ENCODE measurements at places on chromosomes 12 and 14.

- no peaks in the 10 kb centered on the region for H3K36me3 ChIP-seq
- peak overlapping the region; percentile 62 for H3K27ac ChIP-seq
- H3K4me3 ChIP-seq, result no peak overlapping the region
- peak; percentile 95 for DNase-seq
- H3K27me3 ChIP-seq, result no peaks in the 10 kb centered on the region
Measured at GRCh38 chr14:103624860-103625259, 4.2 kb upstream of the KLC1 start.

- H3K36me3 ChIP-seq, result no peaks in the 10 kb centered on the region
- H3K4me1 ChIP-seq, result no peaks in the 10 kb centered on the region
- DNase-seq, result no peak
- peaks cover 53% of the 10 kb centered on the region for H3K27me3 ChIP-seq
- no peak overlapping the region for H3K27ac ChIP-seq
- no peak overlapping the region for H3K4me3 ChIP-seq
Measured at GRCh38 chr12:71456316-71456715, 16.7 kb downstream of the LGR5 start.

GRCh38 chr12:93183940-93184671 lies 193.6 kb upstream of the NUDT4 start:
- H3K36me3 ChIP-seq, result no peaks in the 10 kb centered on the region
- H3K27ac ChIP-seq, result no peak overlapping the region
- H3K4me3 ChIP-seq, result no peak overlapping the region
- no peaks in the 10 kb centered on the region for H3K27me3 ChIP-seq
- DNase-seq, result no peak
- H3K4me1 ChIP-seq, result no peaks in the 10 kb centered on the region

- peak overlapping the region; percentile 93 for H3K27ac ChIP-seq
- H3K4me3 ChIP-seq, result no peak overlapping the region
- H3K27me3 ChIP-seq, result no peaks in the 10 kb centered on the region
Measured at GRCh38 chr14:37585971-37586796, 8.9 kb downstream of the FOXA1 start.

GRCh38 chr12:57401165-57401564 lies 29.7 kb downstream of the R3HDM2 start:
- no peaks in the 10 kb centered on the region for H3K27me3 ChIP-seq
- no peaks in the 10 kb centered on the region for H3K4me1 ChIP-seq
- DNase-seq, result no peak
- H3K36me3 ChIP-seq, result no peaks in the 10 kb centered on the region
- no peak overlapping the region for H3K27ac ChIP-seq
- no peak overlapping the region for H3K4me3 ChIP-seq

DNA sequence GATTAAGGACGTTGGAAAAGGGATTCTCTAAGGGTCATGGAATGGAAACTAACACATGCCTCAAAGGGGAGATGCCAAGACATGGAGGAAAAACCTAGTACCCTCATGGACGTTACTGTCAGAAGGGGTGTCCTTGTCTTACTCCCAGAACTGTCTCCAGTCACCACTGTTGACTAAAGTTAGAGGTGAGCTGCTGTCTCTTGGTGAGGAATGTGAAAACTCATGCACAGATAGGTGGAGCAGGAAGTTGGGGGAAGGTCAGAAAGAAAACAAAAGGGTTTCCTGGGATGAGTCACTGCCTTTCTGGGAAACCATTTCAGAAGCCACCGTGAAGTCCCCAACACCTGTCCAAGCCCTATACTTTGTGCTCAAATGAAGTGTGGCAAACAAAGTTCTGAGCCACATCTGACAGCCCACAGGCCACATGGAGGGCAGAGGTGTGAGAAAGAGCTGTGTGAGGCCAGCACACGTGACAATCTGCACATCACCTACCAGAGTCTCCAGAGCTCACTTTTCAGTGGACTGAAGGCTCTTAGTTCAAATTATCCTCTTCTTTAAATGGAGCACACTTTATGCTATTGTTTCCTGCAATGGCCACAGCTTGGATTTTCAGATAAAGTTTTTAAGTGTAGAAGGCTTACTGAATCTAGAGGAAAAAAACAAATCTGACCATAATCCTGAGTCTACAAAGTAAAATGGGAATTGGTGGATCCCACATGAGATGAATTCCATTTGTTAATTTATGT lies 92.9 kb upstream of the EGLN3 start:
- no peaks in the 10 kb centered on the region for H3K36me3 ChIP-seq
- H3K27ac ChIP-seq, result peak overlapping the region; percentile 76
- no peak for DNase-seq

DNA sequence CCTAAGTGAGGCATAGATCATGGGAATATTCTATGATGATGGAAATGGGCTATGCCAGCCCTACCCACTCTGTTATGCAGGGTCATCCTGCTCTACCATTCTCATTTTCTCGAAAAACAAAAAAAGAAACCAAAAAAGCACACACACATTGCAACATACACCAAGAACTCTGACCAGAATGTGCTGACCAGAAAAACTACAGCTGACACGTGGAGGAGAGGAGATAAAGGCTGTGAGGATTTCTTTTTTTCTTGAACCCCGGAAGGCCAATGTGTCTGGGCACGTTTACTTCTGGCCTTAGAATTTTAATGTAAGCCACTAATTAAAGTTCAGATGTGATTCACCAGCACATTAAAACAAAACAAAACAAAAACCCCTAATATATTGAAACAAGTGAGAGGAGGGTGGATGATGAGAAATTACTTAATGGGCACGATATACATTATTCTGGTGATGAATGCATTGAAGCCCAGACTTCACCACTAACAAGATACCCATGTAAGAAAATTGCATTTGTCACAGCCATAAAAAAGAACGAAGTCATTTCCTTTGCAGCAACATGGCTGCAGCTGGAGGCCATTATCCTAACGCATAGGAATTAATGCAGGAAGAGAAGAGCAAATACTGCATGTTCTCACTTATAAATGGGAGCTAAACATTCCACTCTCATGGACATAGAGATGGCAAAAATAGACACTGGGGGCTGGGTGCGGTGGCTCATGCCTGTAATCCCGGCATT lies 66.3 kb upstream of the PLEKHG3 start:
- H3K36me3 ChIP-seq, result no peaks in the 10 kb centered on the region
- DNase-seq, result no peak
- no peak overlapping the region for H3K27ac ChIP-seq
- H3K27me3 ChIP-seq, result no peaks in the 10 kb centered on the region

- DNase-seq, result no peak
- H3K27me3 ChIP-seq, result no peaks in the 10 kb centered on the region
- H3K4me1 ChIP-seq, result peaks cover 4% of the 10 kb centered on the region
- H3K36me3 ChIP-seq, result peaks cover 3% of the 10 kb centered on the region
- no peak overlapping the region for H3K4me3 ChIP-seq
- no peak overlapping the region for H3K27ac ChIP-seq
Measured at GRCh38 chr14:89828471-89829165, 125.9 kb downstream of the EFCAB11 start.

DNA sequence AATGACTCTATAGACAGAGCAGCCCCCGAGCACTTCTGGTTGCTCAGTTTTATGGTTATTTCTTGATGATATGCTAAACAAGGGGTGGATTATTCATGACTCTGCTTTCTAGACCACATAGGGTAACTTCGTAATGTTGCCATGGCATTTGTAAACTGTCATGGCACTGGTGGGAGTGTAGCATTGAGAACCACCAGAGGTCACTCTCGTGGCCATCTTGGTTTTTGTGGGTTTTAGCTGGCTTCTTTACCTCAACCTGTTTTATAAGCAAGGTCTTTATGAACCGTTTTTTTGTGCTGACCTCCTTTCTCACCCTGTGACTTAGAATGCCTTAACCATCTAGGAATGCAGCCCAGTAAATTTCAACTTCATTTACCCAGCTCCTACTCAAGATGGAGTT lies 1036.2 kb upstream of the FLRT2 start:
- no peak overlapping the region for H3K4me3 ChIP-seq
- no peaks in the 10 kb centered on the region for H3K4me1 ChIP-seq
- H3K27ac ChIP-seq, result no peak overlapping the region

GRCh38 chr14:105940534-105941225 lies 414.3 kb downstream of the TMEM121 start:
- no peaks in the 10 kb centered on the region for H3K36me3 ChIP-seq
- H3K4me1 ChIP-seq, result no peaks in the 10 kb centered on the region
- no peak overlapping the region for H3K4me3 ChIP-seq
- no peak overlapping the region for H3K27ac ChIP-seq
- peak; percentile 46 for DNase-seq
- H3K27me3 ChIP-seq, result peaks cover 6% of the 10 kb centered on the region

DNA sequence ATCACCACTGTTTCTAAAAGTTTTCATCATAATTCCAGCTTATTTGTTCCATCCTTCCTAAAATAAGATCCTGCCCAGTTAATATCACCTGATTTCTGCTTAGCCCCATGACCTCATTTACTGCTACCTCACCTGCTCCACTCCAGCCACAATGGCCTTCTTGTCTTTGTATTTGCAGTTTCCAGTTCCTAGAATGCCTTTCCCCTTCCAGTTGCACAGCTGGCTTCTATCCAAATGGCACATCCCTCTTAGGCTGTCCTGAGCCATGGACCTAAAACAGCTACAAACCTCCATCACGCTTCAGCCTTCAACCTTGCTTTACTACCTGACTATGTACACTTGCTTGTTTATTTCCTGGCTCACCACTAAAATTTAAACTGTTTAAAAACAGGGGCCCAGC lies 6.5 kb upstream of the LGMN start:
- H3K4me1 ChIP-seq, result no peaks in the 10 kb centered on the region
- H3K36me3 ChIP-seq, result no peaks in the 10 kb centered on the region
- H3K27ac ChIP-seq, result no peak overlapping the region
- H3K4me3 ChIP-seq, result no peak overlapping the region
- H3K27me3 ChIP-seq, result no peaks in the 10 kb centered on the region
- no peak for DNase-seq

GRCh38 chr12:124411281-124411878 lies 116.5 kb downstream of the RFLNA start:
- peak overlapping the region; percentile 83 for H3K27ac ChIP-seq
- H3K27me3 ChIP-seq, result no peaks in the 10 kb centered on the region
- peaks cover 25% of the 10 kb centered on the region for H3K36me3 ChIP-seq
- H3K4me1 ChIP-seq, result peaks cover 15% of the 10 kb centered on the region

- H3K4me1 ChIP-seq, result peaks cover 10% of the 10 kb centered on the region
- no peak overlapping the region for H3K4me3 ChIP-seq
Measured at GRCh38 chr12:108640802-108641445, 7.2 kb upstream of the SELPLG start.

GRCh38 chr14:31560759-31561154 lies 447 bp upstream of the NUBPL start:
- H3K27me3 ChIP-seq, result no peaks in the 10 kb centered on the region
- no peak overlapping the region for H3K27ac ChIP-seq
- DNase-seq, result no peak
- peaks cover 7% of the 10 kb centered on the region for H3K4me1 ChIP-seq

DNA sequence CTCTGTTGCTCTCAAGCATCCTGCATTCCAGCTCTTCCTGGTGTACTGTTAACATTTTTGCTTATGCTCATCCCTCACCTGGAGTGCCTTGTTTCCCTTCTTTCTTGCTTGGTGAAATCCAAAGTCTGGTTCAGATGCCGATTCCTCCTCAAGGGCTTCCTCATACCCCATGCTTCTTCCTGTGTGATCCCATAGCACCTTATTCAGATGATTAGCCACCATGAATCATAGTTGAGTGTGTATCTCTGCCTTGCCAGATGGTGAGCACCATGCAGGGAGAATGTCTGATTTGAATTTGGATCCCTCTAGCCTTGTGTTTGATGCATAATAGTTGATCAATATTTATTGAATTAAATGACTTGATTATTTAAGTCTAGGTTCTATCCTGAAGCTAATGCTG lies 39.4 kb upstream of the ANO4 start:
- H3K4me3 ChIP-seq, result no peak overlapping the region
- H3K4me1 ChIP-seq, result peaks cover 12% of the 10 kb centered on the region
- peak overlapping the region; percentile 87 for H3K27ac ChIP-seq
- H3K27me3 ChIP-seq, result no peaks in the 10 kb centered on the region

All from RWPE2 (cell line).